Dorsolateral prefrontal cortex (tissue), 122 donors: ENCODE measurements at places on chromosomes 2 and 18. TPM values are rescaled to one million over a fixed set of nuclear protein-coding genes. Genes with fewer than 3 reads are reported as not detected.

C1QL2 gene
- 4.6 TPM for total RNA-seq

LCT gene
- total RNA-seq: not detected

IMMT gene
- 82.9 TPM for total RNA-seq

MYOM1 gene
- 6.3 TPM for total RNA-seq

TUBA3E gene
- total RNA-seq: 0.41 TPM

POTEE gene
- not detected for total RNA-seq

PRSS56 gene
- total RNA-seq: 0.75 TPM

FARP2 gene
- total RNA-seq: 84.3 TPM

FN1 gene
- 81.3 TPM for total RNA-seq

CFAP65 gene
- total RNA-seq: 2.6 TPM

NOSTRIN gene
- 4.2 TPM for total RNA-seq

C2orf15 gene
- 2.3 TPM for total RNA-seq

LIMS4 gene
- total RNA-seq: 0.94 TPM

CRYBA2 gene
- total RNA-seq: 2.0 TPM

PHOSPHO2 gene
- total RNA-seq: 5.9 TPM

SULT1C4 gene
- total RNA-seq: 3.4 TPM

NEB gene
- total RNA-seq: 7.7 TPM

SRD5A2 gene
- total RNA-seq: not detected

MXD1 gene
- total RNA-seq: 17.2 TPM

FOXD4L1 gene
- total RNA-seq: 0.38 TPM

SP140 gene
- 5.0 TPM for total RNA-seq

LOXHD1 gene
- total RNA-seq: 1.5 TPM

EGR4 gene
- total RNA-seq: 2.9 TPM

NAT8 gene
- not detected for total RNA-seq

IL36B gene
- total RNA-seq: not detected

ZNF532 gene
- 160 TPM for total RNA-seq

AMER3 gene
- 25.0 TPM for total RNA-seq

OBSL1 gene
- 111 TPM for total RNA-seq

PRKAG3 gene
- total RNA-seq: not detected

VPS4B gene
- total RNA-seq: 46.7 TPM

SIX3 gene
- total RNA-seq: not detected

TMEM163 gene
- total RNA-seq: 15.0 TPM

CERKL gene
- total RNA-seq: 1.8 TPM

ETAA1 gene
- total RNA-seq: 7.1 TPM

TFCP2L1 gene
- 2.7 TPM for total RNA-seq

UGT1A7 gene
- not detected for total RNA-seq

BMP10 gene
- total RNA-seq: not detected

ACOXL gene
- total RNA-seq: not detected

CD8A gene
- total RNA-seq: 2.1 TPM

FIGLA gene
- total RNA-seq: not detected

ATP6V1C2 gene
- 1.5 TPM for total RNA-seq

POTEC gene
- total RNA-seq: not detected

FAP gene
- total RNA-seq: 8.2 TPM

CYP26B1 gene
- 28.9 TPM for total RNA-seq

SERPINB12 gene
- not detected for total RNA-seq

UGT1A1 gene
- total RNA-seq: not detected

NEU2 gene
- not detected for total RNA-seq

NT5C1B gene
- not detected for total RNA-seq

DLX1 gene
- total RNA-seq: 3.7 TPM

VWC2L gene
- 10.4 TPM for total RNA-seq

GALNT3 gene
- 3.3 TPM for total RNA-seq
